ENCODE measurements at places on chromosomes 5 and 9.

DNA sequence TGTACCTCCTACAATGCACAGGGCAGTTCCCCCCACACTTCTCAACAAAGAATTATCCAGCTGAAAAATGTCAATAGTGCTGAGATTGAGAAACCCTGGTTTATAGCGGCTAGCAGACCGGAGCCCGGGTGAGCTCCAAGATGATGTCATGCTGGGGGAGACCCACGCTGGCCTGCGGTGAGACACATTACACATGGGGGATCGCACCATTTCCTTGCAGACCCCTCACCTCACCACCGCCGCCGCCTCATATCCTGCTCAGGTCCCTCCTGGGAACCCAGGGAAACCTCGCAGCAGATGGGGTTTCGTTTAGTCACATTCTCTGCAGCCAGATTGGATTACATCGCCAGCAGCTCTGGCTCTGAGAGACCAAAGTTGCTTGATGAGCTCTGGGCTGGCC lies 14.7 kb upstream of the TNC start:
- no peak for DNase-seq

DNA sequence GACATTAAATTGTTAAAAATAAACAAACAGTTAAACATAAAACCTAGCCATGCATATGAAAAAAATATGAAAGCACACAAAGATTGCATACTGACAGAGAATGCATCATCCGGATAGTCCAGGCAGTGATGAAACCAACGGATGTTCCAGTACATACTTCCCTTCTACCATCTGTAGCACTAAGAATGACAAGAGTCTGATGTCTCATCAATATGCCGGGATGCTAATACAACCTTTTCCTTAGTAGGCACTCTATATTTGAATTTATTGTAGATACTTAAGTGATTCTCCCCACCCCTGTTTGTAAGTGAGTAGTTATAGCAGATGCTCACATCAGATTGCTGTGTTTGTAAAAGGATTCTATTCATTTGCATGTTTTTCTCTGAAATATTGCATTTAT lies 571.2 kb upstream of the WWC1 start:
- DNase-seq = peak; percentile 29

GRCh38 chr9:21904776-21905175 lies 89.4 kb downstream of the CDKN2A start:
- peak; percentile 3 for DNase-seq

DNA sequence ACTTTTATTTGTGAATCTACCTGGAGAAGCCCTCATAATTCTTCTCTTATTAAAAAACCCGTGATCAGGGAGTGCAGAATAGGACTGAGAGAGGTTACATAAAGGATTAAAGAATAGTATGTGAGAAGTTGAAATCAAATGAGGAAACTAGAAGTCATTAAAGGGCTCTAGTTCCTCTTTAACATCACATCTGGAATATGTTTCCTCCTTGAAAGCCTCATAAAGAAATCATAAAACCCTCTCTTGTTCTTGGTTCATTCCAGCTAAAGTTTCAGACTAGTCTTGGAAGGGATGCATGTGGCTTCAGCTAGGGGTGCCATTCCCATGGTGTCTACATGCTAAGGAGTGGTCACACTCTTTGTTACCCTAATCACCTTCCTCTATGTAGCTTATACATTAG lies 5.7 kb upstream of the C5orf46 start:
- DNase-seq = peak; percentile 90

DNA sequence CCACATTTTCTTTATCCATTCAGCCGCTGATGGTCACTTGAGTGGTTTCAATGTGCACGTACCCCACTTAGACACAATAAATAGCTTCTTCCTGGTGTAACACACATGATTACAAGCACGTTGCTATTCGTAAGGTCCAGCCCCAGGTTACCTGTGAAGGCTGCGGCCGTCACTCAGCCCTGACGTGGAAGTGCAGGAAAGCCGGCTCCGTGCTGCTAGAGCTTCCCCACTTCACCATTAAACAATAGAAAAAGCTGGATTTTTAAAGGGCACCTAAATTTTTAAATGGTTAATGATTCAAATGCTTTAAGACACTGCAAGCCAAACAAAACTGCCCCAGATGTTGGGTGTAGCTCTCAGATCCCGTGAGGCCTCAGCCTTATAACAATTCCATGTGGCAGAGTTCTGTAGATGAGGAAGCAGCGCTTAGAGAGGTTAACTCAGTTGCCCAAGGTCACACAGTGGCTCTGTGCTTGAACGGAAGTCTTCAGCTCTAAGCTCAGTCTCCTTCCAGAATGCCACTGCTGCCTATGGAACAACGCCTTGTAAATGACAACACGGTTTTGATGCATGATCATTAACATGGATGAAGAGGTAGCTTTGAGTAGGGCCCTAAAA lies 125.7 kb downstream of the COL23A1 start:
- DNase-seq = no peak

DNA sequence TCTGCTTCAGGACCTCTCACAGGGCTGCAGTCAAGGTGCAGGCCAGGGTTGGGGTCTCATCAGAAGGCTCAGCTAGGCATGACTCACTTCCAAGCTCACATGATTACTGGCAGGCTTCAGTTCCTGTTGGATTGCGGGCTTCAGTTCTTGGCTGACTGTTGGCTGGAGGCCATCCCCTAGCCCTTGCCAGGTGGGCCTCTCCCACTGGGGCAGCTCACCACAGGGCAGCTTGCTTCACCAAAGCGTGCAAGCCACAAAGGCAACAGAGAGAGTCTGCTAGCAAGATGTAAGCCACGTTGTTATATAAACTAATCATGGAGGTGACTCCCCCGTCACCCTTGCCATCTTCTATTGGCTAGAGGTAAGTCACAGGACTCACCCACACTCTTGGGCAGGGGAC lies 14.4 kb downstream of the CPLX2 start:
- peak; percentile 66 for DNase-seq

- no peak for DNase-seq
Measured at GRCh38 chr5:41415242-41415641, 95.2 kb downstream of the PLCXD3 start.

DNA sequence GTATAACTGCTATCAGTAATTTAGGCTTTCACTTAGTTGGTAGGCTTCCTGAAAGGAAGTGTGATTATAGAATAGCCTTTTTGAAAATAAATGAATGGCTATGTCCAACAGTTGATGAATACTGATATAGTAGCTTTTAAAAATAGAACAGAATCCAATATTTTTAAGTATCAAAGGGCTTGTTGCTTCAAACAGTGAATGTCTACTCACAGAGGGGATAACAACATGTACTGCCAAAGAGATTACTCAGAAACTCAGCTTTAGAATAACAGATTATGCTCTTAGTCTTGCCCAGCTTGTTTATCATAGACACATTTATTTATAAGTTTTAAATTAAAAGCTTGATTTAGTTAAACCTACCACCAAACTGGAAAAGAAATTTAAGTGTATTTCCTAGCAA lies 132.6 kb downstream of the XRCC4 start:
- DNase-seq = no peak

DNA sequence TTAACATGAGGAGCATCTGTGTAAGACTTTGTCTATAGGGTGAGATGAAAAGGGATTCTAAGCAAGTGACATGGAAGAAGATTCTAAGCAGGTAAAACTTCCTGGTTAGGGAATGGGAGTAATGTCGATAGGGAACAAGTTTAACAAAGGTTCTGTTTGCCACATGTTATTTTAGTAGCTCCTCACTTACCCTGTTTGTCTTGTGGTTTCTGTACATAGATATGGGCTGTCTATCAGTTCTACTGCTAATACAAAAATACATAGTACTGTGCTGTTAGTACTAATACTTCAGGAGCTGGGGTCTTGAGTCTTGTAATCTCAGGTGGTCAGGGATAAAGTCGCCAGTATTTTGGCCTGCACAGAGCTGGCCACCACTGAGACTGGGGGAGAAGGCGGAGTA lies 32.9 kb downstream of the RAB24 start:
- no peak for DNase-seq

GRCh38 chr9:107239474-107239873 lies 43.6 kb upstream of the RAD23B start:
- DNase-seq = no peak

DNA sequence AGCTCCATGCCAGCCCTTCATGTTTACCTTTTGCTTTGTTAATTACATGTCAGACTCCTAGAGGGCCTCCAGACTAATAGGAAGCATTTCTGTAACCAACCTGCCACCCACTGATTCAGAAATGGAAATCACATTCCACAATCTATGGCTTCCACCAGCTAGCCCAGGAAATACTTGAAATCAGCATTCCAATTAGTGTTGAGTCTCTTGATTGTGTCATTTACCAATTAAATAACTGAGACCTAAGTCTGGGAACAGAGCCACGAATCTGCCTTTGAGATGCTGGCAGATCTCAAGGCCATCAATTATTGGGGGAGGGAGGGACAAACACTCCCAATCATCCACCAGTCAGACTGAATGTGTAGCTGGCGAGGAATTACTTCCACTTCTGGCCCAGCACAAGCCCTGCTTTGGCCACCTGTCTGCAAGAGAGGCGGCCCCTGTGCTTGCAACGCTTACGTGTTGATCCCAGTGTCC lies 27.4 kb upstream of the SAP30L start:
- no peak for DNase-seq

DNA sequence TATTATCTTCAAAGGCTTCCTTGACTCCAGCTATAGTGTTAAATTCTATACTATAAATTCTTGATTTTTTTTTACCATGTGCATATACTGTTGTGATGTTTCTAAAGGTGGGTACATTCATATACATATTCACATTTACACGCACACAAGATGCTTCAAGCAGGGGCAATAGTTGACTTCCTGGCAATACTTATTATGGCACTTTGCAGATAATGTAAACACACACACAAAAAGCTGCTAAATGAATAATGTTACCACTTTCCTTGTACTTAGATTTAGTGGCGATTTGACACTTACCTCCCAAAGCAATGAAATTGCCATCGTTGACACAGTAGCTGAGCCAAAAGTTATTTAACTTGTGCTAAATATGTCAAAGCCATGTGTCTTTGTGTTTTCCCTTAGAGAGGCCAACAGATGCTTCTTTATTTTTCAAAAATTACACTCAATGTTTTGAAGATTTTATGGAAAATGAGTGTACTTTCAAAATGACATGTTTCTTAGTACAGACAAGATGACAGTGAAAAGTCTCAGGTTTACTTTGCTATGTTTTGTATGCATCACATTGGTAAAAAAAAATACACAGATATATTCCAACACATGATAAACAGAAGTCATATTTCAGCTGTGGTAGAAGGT lies 12.2 kb upstream of the ERAP2 start:
- no peak for DNase-seq

DNA sequence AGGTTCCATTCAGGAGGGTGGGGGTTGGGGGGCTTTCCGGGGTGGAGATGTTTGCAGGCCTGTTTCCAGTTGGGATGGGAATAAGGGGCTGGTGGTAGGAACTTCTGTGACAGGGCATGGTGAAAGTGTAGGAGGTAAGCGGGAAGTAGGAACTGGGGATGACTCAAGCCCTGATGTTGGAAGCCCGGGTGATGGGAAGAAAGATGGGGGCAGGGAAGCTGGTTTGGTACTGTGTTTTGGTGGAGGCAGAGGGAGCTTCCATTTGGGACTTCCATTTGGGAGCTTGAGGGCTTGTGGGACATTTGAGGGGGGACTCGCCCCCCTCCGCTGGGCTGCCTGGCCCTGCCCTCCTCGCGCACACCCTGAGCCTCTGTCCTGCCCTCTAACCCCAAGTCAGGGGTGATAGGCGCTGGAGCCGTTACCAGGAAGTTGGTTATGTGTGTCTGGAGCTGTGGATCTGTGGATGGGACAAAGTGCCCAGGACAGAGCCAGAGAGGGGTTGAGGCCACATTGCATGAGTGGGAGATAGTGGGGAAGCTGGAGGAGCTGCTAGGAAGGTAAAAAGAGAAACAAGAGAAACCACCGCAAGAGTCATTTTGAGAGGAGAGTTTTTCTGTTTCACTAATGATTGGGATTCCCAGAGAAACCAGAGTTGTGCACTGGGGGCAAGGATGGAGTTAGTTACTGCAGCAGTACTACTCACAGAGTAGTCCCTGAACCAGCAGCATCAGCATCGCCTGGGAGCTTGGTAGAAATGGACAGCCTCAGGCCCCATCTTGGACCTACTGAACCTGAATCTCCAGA lies 6.6 kb downstream of the RGS14 start:
- DNase-seq = no peak

DNA sequence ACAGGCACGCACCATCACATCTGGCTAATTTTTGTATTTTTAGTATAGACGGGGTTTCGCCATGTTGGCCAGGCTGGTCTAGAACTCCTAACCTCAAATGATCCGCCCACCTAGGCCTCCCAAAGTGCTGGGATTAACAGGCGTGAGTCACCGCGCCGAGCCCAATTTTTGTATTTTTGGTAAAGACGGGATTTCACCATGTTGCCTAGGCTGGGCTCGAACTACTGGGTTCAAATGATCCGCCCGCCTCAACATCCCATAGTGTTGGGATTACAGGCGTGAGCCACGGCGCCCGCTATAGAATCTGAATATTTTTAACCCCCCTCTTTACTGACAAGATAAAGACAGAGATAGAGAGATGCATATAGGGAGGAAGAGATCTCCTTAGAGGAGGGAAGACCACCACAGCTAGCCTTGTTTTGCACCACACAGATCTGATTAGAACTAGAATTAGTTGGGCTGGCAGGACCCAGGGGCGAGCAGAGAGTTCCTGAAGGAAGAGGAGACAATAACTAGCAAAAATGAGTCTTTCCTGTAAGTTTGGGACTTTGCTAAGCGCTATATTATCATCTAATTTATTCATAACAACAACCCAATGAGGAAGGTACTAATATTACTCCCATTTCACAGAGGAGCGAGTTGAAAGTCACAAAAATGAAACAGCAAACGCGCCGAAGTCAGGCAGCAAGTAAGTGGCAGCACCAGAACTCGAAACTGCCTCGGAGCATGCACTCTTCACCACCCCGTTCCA lies 1.5 kb upstream of the ANKHD1 start:
- DNase-seq = peak; percentile 44

GRCh38 chr5:24505258-24505657 lies 139.5 kb downstream of the CDH10 start:
- no peak for DNase-seq

DNA sequence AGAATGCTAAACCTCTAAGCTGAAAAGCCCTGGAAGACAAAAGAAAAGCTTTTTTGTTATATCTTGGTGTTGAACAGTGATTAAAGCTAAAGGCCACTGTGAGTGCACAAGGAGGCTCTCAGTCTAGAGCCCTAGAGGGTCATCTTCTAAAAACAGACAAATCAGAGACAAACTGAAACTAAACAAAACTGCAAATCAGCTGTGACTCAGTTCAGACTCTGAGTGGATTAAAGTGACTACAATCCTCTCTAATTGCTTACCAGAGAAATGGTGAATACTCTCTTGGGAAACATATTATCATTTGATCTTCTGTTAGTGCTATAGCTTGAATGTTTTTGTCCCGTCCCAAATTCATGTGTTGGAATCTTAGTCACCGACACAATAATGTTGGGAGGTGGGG lies 491.9 kb downstream of the CDH18 start:
- no peak for DNase-seq

DNA sequence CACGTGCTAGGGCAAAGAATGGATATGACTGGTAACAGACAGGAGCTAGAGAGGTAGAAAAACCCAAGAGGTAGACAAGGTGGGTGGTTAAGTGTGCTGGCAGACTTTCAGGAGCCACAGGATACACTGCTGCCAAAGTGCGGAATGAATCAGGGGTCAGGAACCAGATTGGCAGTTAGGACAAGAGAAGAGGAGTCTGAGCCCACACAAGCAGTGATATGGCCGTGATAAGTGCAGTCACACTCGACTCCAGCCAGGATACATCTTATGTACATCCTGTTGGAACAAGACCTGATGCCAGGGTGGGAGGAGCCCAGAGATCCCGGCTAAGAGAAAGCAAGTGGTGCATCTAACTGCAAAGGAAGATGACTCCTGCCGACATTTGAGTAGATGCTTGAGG lies 10.0 kb downstream of the SLIT3 start:
- DNase-seq = no peak

- no peak for DNase-seq
Measured at GRCh38 chr9:38286357-38286756, 106.1 kb upstream of the ALDH1B1 start.

Measured in MV-4-11 (cell line).